ENCODE measurements at places on chromosomes 12 and 14.

GRCh38 chr14:82447586-82447985 is 913.9 kb upstream of the SEL1L start:
- H3K27ac ChIP-seq, result no peak overlapping the region
- no peaks in the 10 kb centered on the region for H3K36me3 ChIP-seq
- H3K4me1 ChIP-seq, result no peaks in the 10 kb centered on the region
- DNase-seq, result no peak
- H3K4me3 ChIP-seq, result no peak overlapping the region

- no peak overlapping the region for H3K4me3 ChIP-seq
- no peaks in the 10 kb centered on the region for H3K27me3 ChIP-seq
- no peak for DNase-seq
- H3K27ac ChIP-seq, result no peak overlapping the region
- no peaks in the 10 kb centered on the region for H3K36me3 ChIP-seq
Observed at GRCh38 chr14:102940729-102941362, 18.4 kb downstream of the AMN start.

DNA sequence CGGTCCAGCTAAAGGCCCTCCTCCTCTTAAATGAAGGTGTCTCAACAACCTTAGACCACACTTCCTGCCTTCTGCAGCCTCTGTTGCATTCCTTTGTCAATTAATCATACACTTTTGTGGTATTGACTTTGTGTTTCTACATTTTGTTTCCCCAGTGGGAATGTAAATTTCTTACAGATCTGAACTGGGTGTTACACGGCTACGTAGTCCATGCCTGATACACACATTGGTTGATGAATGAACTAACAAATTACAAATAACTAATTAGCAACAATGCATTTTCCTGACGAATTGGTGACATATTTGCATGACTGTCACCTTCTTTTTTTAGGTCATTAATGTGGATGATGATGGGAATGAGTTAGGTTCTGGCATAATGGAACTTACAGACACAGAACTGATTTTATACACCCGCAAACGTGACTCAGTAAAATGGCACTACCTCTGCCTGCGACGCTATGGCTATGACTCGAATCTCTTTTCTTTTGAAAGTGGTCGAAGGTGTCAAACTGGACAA is 15.2 kb upstream of the CCT2 start:
- H3K4me1 ChIP-seq, result no peaks in the 10 kb centered on the region
- no peaks in the 10 kb centered on the region for H3K36me3 ChIP-seq
- no peak overlapping the region for H3K4me3 ChIP-seq

- H3K27ac ChIP-seq, result no peak overlapping the region
- H3K27me3 ChIP-seq, result no peaks in the 10 kb centered on the region
- no peak overlapping the region for H3K4me3 ChIP-seq
Observed at GRCh38 chr12:50224026-50224692, 57.0 kb upstream of the CERS5 start.

- H3K36me3 ChIP-seq, result peaks cover 2% of the 10 kb centered on the region
- peak overlapping the region; percentile 96 for H3K27ac ChIP-seq
- DNase-seq, result peak; percentile 70
- no peaks in the 10 kb centered on the region for H3K27me3 ChIP-seq
Observed at GRCh38 chr12:4274396-4275015, 944 bp downstream of the CCND2 start.

- H3K27me3 ChIP-seq, result no peaks in the 10 kb centered on the region
- peaks cover 5% of the 10 kb centered on the region for H3K4me1 ChIP-seq
- no peak overlapping the region for H3K4me3 ChIP-seq
- no peak for DNase-seq
Observed at GRCh38 chr14:75339059-75339458, 60.4 kb downstream of the FOS start.

DNA sequence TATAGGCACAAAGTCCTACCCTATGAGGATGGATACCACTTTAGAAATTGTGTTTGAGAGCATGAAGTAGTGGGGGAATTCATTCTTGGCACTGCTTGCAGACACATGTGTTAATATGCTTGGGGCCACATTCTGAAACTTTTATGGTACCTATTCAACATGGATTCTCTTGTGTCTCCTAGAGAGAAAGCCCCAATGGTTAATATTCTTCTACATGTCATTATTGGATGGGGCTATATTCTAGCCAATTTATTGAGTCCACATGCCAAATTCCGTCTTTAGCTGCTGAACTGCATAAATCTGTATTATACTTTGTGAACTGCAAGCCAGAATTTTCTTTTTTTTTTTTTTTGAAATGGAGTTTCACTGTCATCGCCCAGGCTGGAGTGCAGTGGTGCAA is 140.0 kb downstream of the KICS2 start:
- H3K4me1 ChIP-seq, result no peaks in the 10 kb centered on the region
- H3K27ac ChIP-seq, result no peak overlapping the region
- H3K36me3 ChIP-seq, result no peaks in the 10 kb centered on the region
- H3K4me3 ChIP-seq, result no peak overlapping the region

GRCh38 chr12:64616201-64616600 is 5.9 kb downstream of the RASSF3 start:
- no peaks in the 10 kb centered on the region for H3K36me3 ChIP-seq
- DNase-seq, result no peak
- no peak overlapping the region for H3K4me3 ChIP-seq
- peak overlapping the region; percentile 10 for H3K27ac ChIP-seq
- H3K27me3 ChIP-seq, result no peaks in the 10 kb centered on the region

DNA sequence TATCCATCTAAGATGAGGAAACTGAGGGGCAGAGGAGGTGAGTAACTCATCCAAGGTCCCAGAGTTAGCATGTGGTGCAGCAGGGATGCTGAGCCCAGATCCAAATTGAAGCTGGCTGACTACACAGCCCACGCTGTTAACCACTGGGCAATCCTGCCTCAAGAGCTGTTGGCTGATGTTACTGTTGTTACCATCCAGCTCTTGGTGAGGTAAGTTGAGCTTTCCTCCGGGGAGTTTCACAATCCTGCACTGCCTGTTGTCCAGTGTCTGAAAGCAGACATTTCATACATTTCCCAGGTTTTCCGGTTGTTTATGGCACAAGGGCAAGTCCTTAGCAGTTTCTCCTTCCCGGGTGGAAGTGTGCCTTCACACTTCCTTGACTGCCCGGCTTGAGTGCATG is 14.5 kb downstream of the CYP46A1 start:
- H3K27ac ChIP-seq, result no peak overlapping the region
- H3K27me3 ChIP-seq, result no peaks in the 10 kb centered on the region
- peak; percentile 17 for DNase-seq
- H3K4me1 ChIP-seq, result no peaks in the 10 kb centered on the region
- H3K36me3 ChIP-seq, result no peaks in the 10 kb centered on the region
- no peak overlapping the region for H3K4me3 ChIP-seq

- no peak overlapping the region for H3K4me3 ChIP-seq
- H3K27me3 ChIP-seq, result no peaks in the 10 kb centered on the region
- no peaks in the 10 kb centered on the region for H3K4me1 ChIP-seq
- DNase-seq, result no peak
- no peak overlapping the region for H3K27ac ChIP-seq
Observed at GRCh38 chr14:73168274-73168673, 32.0 kb downstream of the PSEN1 start.

Measured in Peyer's patch (tissue), 4 donors.